Activated CD8-positive, alpha-beta memory T cell treated with anti-CD3 and anti-CD28 coated beads, Interleukin-2, amount 50 U/mL, for 48 hours (primary cell): ENCODE measurements at places on chromosomes 2 and 18.

DNA sequence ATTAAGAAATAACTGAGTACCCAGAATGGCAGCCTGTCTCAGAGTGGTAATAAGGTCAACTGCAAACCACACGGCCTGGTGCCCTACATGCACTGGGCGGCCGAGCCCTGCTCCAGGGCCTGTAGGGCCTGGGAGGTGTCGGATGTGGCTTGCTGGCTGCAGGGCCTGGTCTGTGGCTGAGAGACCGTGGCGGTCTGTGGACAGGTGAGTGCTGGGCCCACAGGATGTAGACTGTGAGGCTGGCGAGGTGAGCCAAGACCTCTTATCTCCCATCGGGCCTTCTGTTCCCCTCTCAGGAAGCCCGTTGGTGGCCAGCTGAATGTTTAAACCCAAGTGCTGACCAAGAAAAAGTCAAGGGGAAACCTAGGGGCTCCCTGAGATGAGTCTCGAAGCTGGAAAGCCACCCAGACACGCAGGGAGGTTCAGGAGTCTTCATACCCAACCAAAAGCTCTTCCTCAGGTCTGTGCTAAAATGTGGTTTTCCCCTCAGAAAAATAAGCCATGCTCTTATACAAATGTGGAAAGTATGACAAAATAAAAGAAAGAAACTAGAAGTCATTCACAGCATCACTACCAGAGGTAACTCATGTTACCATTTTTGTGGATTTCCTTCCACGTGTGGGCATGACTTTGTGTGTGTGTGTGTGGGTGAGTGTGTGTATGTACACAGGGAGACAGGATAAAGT, 47.7 kb upstream of the CTDP1 start:
- DNase-seq, result peak; percentile 42

DNA sequence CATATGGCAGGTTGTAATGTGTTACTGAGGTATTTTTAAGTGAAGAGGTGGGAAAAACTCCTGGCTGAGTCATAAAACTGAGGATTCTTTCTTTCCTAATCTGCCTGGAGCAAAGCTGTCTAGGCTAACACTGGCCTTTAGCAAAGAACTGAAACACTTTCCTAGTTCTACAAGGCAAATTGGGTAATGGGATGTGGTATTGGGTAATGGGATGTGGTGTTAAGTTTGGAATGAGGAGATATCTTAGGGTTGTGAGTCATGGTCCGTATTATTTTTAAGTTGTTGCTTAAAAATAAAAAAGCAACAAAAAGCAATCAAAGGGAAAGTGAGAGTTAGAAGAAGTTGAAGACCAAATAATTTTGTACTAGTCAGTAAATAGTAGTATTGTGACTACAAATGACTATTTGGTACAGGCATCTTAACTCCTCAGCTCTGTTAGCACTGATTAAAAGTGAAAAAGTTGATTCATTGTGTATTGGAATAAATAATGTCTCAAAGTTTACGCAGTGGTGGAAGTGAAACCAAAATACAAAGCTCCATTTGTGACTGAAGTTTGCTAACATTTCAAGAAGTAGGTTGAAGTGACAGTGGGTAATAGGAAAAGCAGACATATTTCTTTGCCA, 216.8 kb downstream of the CAMKMT start:
- no peak for DNase-seq

- no peak for DNase-seq
These were observed 10.1 kb downstream of the RPL31 start for GRCh38 chr2:101012054-101012705.

DNA sequence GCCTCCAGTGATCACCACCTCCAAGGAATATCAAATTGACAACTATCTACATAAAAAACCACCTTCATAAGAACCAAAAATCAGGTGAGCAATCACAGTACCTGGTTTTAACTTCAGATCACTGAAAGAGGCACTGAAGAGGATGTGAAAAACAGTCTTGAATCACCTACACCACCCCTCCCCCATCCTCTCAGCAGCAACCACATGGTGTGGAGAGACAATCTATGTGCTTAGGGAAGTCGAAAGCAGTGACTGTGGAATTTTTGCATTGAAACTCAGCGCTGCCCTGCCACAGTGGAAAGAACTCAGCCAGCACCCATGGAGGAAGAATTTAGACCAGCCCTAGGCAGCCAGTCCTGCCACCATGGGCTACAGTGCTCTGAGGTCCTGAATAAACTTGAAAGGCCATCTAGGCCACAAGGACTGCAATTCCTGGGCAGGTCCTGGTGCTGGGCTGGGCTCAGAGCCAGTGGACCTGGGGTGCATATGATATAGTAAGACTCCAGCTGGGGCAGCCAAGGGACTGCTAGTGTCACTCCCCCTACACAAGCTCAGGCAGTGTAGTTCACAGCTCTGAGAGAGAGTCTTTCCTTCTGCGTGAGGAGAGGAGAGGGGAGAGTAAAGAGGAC, 75.6 kb downstream of the ATL2 start:
- DNase-seq, result no peak

GRCh38 chr2:28801726-28802125, 8.9 kb upstream of the SPDYA start:
- DNase-seq, result no peak

DNA sequence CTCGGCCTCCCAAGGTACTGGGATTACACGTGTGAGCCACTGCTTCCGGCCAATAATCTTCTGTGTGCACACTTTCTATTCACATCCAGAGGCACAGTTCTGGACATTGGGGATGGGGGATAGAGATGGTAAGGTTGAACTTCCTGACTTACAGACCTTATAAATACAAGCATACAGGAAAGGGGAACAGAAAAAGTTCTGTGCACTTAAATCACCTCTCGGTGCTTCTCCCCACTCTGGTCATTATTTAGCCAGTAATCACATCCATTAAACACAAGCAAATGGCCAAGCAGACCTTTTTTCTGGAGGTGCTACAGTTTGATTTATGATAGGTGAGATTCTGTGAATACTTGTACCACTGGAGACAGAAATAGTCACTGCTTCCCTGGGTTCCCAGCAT, 110.6 kb downstream of the CRIM1 start:
- no peak for DNase-seq

DNA sequence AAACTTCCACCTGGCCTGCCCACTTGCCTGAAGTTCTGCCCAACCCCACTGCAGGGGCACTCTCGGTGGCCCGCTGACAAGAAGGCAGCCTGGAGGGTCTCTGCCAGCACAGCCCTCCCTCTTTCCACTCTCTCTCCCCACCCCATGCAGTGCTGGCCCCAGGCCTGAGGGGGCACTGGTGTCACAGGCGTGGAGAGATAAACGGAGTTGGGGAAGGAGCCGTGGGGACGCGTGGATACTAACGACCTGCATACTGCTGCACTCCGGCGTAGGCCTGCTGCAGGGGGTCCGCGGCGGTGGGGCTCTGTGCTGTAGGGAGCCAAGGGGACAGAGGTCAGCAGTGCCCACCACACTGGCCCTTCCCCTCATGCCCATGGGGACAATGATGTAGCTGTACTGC, 299.3 kb downstream of the CELF4 start:
- DNase-seq, result no peak

GRCh38 chr18:47528343-47528742, 276.9 kb upstream of the SKOR2 start:
- DNase-seq, result no peak

DNA sequence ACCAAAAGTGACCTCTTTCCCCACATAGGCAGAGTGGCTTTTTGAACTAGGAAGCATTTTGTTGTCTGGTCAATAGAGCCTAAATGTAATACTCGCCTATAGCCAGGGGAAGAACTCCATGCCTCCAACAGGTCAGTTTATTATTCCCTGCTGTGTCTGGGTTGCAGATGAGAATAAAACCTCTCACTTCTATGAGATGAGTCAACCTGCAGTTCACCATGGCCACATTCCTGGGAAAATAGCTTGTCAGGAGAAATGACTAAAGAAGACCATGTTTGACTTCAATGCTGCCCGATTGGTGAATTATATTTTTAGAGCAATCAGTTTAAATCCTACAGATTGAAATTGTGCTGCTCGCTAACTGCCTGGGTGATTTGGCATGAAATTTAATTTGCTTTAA, 46.7 kb upstream of the LRRTM1 start:
- no peak for DNase-seq

GRCh38 chr2:202577250-202578183, 57.3 kb upstream of the FAM117B start:
- no peak for DNase-seq

- DNase-seq, result no peak
These were observed 99.0 kb downstream of the MGAT5 start for GRCh38 chr2:134352844-134353243.

GRCh38 chr2:132623096-132623839, 46.7 kb downstream of the LYPD1 start:
- DNase-seq, result no peak

GRCh38 chr2:120735746-120736170, at the start of gene GLI2:
TSS of gene GLI2 (plus strand) at chr2:120735868. CDS start at chr2:120797321, 61,453 bp downstream.
- DNase-seq, result peak; percentile 75

- no peak for DNase-seq
These were observed 526.3 kb upstream of the LRRTM1 start for GRCh38 chr2:80830891-80831290.

- DNase-seq, result no peak
These were observed 45.5 kb upstream of the MAPRE2 start for GRCh38 chr18:34995746-34996145.

- no peak for DNase-seq
These were observed 794.5 kb downstream of the DSC3 start for GRCh38 chr18:30248056-30248455.

DNA sequence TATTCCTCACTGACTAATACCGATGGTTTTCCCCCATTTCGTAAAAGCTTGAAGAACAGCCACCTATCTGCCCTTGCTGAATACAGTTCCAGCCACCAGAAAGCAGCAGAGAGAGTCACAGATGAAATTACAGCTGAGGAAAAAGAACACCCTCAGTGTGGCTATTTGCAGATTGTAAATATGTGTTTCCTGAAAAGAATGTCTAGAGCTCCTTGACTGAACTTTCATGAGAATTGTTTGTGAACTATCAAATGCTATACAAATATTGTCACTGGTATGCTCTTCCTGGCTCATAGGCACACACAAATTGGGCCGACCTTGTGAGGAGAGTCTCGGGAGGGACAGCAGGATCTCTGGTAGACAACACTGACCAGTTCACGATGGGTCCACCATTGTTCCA, 58.1 kb upstream of the TTC39C start:
- DNase-seq, result no peak

DNA sequence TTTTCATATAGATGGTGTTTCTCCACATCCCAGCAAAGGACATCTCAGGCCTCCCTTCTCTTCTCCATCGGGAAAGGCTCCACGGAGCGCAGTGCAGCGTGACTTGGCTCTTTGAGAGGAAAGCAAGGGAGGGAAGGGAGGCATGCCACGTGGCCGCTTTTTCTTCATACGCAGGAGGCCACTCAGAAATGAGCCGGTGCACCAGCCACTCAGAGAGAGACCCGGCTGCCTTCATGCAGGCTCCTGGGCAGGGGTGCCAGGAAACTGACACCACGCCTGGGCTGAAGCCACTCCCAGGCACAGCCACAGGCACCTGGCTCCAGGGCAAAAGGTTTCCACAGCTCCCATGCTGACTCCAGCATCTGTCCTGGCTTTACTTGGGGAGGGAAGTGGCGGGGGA, 11.1 kb upstream of the LOXHD1 start:
- no peak for DNase-seq

GRCh38 chr2:224594840-224595239, 9.7 kb upstream of the CUL3 start:
- no peak for DNase-seq

DNA sequence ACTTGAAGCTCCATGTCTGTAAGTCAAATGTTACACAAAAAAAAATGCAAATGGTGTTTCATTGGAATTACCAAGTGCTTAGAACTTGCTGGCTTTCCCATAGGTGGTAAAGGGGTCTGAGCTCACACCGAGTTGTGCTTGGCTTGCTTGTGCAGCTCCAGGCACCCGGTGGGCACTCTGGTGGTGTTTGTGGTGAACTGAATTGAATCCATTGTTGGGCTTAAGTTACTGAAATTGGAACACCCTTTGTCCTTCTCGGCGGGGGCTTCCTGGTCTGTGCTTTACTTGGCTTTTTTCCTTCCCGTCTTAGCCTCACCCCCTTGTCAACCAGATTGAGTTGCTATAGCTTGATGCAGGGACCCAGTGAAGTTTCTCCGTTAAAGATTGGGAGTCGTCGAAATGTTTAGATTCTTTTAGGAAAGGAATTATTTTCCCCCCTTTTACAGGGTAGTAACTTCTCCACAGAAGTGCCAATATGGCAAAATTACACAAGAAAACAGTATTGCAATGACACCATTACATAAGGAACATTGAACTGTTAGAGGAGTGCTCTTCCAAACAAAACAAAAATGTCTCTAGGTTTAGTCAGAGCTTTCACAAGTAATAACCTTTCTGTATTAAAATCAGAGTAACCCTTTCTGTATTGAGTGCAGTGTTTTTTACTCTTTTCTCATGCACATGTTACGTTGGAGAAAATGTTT, 97.9 kb upstream of the IL1R2 start:
- no peak for DNase-seq

- no peak for DNase-seq
These were observed 73.8 kb downstream of the TRABD2A start for GRCh38 chr2:84807063-84807485.

DNA sequence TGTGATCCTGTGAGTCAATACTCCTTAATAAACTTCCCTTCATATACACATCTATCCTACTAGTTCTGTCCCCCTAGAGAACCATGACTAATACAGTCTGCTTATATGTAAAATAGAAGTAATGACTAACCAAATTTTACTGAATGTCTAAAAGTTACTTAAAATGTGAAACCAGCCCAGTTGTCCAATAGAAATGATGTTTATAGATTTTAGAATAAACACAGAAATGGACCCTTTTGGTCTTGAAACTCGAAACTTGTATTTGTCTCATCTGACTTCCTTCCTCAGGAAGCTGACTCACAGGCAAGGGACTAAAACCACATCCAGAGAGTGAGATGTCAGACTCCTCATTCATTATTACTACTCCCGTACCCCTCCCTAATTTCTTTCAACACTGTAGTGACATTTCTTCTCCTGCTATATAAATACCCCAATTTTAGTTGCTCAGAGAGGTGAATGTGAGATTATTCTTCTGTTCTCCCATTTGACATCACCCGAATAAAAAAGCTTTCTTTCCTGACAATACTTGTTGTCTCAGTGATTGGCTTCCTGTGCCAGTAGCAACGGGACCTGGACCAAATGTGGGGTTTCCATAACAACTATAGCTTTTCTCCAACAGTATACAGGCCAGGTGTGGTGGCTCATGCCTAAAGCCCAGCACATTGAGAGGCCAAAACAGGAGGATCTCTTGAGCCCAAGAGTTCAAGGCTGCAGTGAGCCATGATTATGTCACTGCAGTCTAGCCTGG, 486.0 kb downstream of the ERBB4 start:
- no peak for DNase-seq

- DNase-seq, result no peak
These were observed 209.1 kb downstream of the CTNNA2 start for GRCh38 chr2:79721966-79722365.

DNA sequence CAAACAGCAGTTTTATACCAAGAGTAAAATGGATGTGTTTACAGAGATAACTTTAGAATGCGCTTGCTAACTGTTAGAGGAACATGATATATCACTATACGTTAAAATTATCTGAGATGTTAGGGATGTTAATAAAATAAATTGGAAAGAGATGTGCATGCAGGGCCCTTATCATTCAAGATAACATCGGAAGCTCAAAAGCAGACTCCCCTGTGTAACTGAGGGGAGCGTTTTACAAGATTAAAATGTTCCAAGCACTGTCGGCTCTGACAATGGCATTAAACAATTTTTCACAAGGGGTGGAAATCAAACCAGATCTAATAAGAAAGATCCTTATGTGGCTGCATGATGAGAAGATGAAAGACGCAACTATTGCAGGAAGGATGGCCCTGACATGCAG, 53.3 kb upstream of the DCC start:
- DNase-seq, result no peak
